ENCODE measurements at places on chromosomes 11 and 22. TPM values are rescaled to one million over a fixed set of nuclear protein-coding genes. Genes with fewer than 3 reads are reported as not detected.

The P4HA3 gene
- total RNA-seq = not detected

The RAB3IL1 gene
- not detected for total RNA-seq

The KRTAP5-2 gene
- not detected for total RNA-seq

The TNRC6B gene
- 62.9 TPM for total RNA-seq

The VPS37C gene
- 3.4 TPM for total RNA-seq

The CPT1B gene
- 77.4 TPM for total RNA-seq

The TRIM49 gene
- not detected for total RNA-seq

The TRIM51 gene
- not detected for total RNA-seq

The IGLL5 gene
- total RNA-seq = not detected

The OR52I2 gene
- not detected for total RNA-seq

The IL10RA gene
- total RNA-seq = 210 TPM
